ENCODE measurements at places on chromosomes 3 and 15. TPM values are rescaled to one million over a fixed set of nuclear protein-coding genes. Genes with fewer than 3 reads are reported as not detected.

Gene GOLGA6B
- total RNA-seq = not detected

Gene SQOR
- total RNA-seq = 78.0 TPM

Gene IL12A
- total RNA-seq = 4.6 TPM

Gene CMC1
- 11.3 TPM for total RNA-seq

Gene IGSF11
- not detected for total RNA-seq

Gene TERC
- total RNA-seq = 69.2 TPM

Gene PLXNB1
- 35.4 TPM for total RNA-seq

Gene SAXO2
- total RNA-seq = not detected

Gene CCDC80
- total RNA-seq = 7.6 TPM

Gene DMXL2
- total RNA-seq = 17.6 TPM

Gene TGM5
- not detected for total RNA-seq

Gene C3orf49
- not detected for total RNA-seq

Gene TTLL13
- not detected for total RNA-seq

Gene GRM7
- total RNA-seq = not detected

Gene LYZL4
- total RNA-seq = not detected

Gene FBXO45
- 10.2 TPM for total RNA-seq

Gene LRRC31
- not detected for total RNA-seq

Gene FBN1
- total RNA-seq = 171 TPM

Gene KNG1
- total RNA-seq = not detected

Gene TTC21A
- 1.6 TPM for total RNA-seq

Gene CYP1A1
- 3.7 TPM for total RNA-seq

Gene ARPP21
- total RNA-seq = not detected

Gene SLC28A2
- total RNA-seq = not detected

Gene CLPX
- 35.9 TPM for total RNA-seq

Gene CACNA2D2
- total RNA-seq = 0.10 TPM

Gene B3GNT5
- total RNA-seq = 50.9 TPM

Gene SV2B
- 28.6 TPM for total RNA-seq

Gene P3H2
- total RNA-seq = 41.9 TPM

Gene PPARG
- total RNA-seq = 6.6 TPM

Gene TUSC7
- not detected for total RNA-seq

Gene THBS1
- total RNA-seq = 2,289 TPM

Gene CD200
- 0.92 TPM for total RNA-seq

Gene LOXL1
- total RNA-seq = 35.5 TPM

Gene LRTM1
- not detected for total RNA-seq

Gene CNTN3
- total RNA-seq = not detected

Gene PROK2
- not detected for total RNA-seq

Gene UPK1B
- 2.2 TPM for total RNA-seq

Gene FAM174B
- total RNA-seq = 51.1 TPM

Gene EPHA3
- 0.34 TPM for total RNA-seq

Gene LMOD3
- not detected for total RNA-seq

Gene PEX11A
- total RNA-seq = 5.4 TPM

Gene BTD
- total RNA-seq = 37.6 TPM

Gene CCR4
- total RNA-seq = 0.78 TPM

Gene CLDN16
- total RNA-seq = 2.5 TPM

Gene CCR3
- not detected for total RNA-seq

Gene CCR5
- total RNA-seq = not detected
